Natural killer cell (primary cell): ENCODE measurements at places on chromosomes 5 and 9. TPM values are rescaled to one million over a fixed set of nuclear protein-coding genes. Genes with fewer than 3 reads are reported as not detected.

DNA sequence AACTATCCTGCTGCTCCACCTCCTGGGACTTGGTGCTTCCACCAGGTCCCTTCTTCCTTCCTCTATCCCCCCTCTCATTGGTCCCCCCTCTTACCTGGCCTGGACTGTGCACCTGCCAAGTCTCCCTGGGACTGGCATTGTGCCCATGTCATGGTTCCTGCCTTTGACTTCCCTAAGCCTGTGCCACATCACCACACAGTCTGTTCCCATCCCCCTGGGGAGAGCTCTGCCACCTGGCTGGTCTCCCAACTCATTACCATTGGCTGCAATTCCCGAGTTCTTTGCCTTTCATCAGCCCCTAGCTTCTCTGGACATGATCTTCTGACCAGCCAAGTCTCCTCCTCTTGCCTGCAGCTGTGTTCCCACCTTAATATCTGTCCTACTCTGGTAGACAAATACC lies 180.3 kb downstream of the SREK1 start:
- no peak overlapping the region for H3K4me3 ChIP-seq
- no peak for DNase-seq
- H3K27me3 ChIP-seq, result no peaks in the 10 kb centered on the region
- no peak overlapping the region for H3K27ac ChIP-seq
- no peaks in the 10 kb centered on the region for H3K36me3 ChIP-seq

DNA sequence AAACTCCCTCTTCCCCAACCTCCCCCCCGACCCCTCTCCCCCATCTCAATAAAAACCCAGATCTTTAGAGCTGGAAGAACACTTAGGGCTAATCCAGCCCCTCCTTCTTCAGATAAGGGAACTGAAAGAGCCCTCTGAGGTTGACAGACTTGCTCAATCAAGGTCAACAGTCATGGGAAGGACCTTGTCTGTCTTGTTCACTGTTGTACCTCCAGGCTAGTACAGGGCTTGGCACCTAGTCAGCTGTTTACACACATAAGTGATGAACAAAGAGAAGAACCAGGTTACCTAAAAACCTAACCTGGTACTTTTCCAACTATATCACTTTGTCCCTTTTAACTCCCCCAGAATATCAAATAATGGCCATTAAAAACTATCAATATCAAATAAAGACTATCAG lies 2.4 kb downstream of the TTC39B start:
- peaks cover 30% of the 10 kb centered on the region for H3K4me1 ChIP-seq
- H3K27me3 ChIP-seq, result no peaks in the 10 kb centered on the region
- no peak for DNase-seq
- H3K27ac ChIP-seq, result no peak overlapping the region
- no peaks in the 10 kb centered on the region for H3K36me3 ChIP-seq

- DNase-seq, result no peak
- H3K27ac ChIP-seq, result no peak overlapping the region
- no peaks in the 10 kb centered on the region for H3K27me3 ChIP-seq
- no peaks in the 10 kb centered on the region for H3K36me3 ChIP-seq
- no peak overlapping the region for H3K4me3 ChIP-seq
Measured at GRCh38 chr9:110213413-110214044, 5.6 kb upstream of the C9orf152 start.

DNA sequence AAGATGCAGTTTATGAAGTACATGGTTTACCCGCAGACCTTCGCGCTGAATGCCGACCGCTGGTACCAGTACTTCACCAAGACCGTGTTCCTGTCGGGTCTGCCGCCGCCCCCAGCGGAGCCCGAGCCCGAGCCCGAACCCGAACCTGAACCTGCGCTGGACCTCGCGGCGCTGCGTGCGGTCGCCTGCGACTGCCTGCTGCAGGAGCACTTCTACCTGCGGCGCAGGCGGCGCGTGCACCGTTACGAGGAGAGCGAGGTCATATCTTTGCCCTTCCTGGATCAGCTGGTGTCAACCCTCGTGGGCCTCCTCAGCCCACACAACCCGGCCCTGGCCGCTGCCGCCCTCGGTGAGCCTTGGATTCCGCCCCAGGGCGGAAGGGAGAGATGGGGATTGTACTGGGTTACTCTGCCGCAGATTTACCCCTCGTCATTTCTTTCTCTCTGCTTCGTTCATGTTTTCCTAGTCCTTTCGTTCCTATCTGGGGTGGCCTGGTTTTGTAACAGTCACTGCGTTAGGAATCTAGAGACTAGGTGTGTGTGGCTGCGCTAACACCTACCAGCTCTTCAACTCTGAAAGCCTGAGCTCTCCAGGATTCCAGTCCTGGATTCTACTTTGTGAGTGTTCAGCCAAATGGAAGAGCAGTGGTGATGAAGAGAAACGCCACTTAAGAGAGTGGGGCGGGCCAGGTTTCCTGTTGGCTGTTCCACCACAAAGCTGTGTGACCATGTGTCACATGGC lies 638 bp downstream of the MRPS30 start:
- DNase-seq, result peak; percentile 64
- no peaks in the 10 kb centered on the region for H3K27me3 ChIP-seq
- H3K36me3 ChIP-seq, result peaks cover 28% of the 10 kb centered on the region

DNA sequence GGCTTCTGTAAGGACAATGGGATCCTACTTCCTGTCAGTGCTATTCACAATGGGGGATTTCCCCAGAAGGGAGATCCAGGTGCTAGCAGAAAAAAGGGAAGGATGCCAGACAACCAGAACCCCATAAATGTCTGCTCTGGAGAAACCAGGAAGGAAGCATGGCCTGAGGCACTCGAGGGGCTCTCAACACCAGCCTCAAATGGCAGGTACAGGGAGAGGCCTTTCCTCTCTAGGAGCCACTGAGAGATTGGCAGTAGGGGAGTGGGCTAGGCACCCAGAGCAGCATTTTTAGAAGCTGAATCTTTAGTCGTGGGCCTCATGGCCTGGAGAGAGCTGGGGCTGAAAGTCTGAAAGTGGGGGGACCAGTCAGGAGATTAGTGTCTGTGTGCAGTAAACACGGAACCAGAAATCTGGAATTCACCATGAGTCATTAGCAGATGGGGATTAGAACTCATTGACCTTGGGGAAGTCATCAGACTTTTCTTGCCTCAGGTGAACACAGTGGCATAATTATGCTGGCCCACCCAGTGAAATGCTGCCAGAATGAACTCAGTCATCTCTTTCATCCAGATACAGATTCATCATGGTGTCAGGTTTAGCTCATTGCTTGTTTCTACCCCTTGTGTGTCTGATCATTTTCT lies 28.3 kb downstream of the ARHGEF28 start:
- H3K4me3 ChIP-seq, result no peak overlapping the region
- H3K27me3 ChIP-seq, result no peaks in the 10 kb centered on the region
- no peak for DNase-seq
- H3K27ac ChIP-seq, result no peak overlapping the region
- no peaks in the 10 kb centered on the region for H3K4me1 ChIP-seq

- no peaks in the 10 kb centered on the region for H3K36me3 ChIP-seq
- no peaks in the 10 kb centered on the region for H3K27me3 ChIP-seq
- H3K4me3 ChIP-seq, result no peak overlapping the region
- no peaks in the 10 kb centered on the region for H3K4me1 ChIP-seq
- no peak overlapping the region for H3K27ac ChIP-seq
Measured at GRCh38 chr9:130824643-130825350, 10.3 kb upstream of the ABL1 start.

DNA sequence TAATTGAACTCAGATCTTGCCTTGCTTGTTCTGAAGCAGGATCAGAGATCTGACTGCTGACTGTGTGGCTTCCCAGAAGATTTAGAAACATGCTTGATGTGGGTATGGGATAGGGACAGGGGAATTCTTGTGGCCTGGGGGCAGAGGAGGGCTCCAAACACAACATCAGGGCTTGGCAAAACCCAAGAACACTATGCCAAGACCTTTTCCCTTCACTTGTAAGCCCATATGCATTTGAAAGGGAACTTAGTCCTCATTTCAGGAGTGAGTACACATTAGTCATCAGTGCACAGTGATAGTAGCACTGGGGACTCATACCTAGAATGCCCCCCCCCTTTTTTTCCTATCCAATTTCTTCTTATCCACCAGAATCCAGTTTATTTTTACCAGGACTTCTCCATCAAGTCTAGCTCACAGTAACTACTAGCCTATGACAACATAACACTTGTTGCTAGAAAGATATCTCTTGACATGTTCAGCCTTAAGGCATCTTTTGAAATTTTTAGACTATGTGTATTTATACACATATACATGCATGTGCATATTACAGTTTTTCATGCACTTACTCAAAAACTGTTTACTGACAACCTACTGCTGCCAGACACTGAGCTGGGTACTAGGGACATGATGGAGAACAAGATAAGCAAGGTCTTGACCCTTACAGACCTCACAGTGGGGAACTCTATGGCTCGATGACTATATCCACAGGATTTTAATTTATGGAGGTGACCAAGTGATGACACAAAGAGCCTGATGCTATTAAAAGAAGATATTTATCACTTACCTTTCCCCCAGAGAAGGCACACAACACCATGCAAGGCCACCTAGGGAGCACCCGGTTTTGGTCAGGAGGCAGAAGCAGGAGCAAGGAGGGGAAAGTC lies 158.3 kb upstream of the MAP3K1 start:
- no peaks in the 10 kb centered on the region for H3K4me1 ChIP-seq
- no peak overlapping the region for H3K27ac ChIP-seq
- no peak for DNase-seq
- H3K36me3 ChIP-seq, result no peaks in the 10 kb centered on the region

- H3K4me1 ChIP-seq, result no peaks in the 10 kb centered on the region
- no peak overlapping the region for H3K27ac ChIP-seq
- H3K4me3 ChIP-seq, result no peak overlapping the region
- H3K36me3 ChIP-seq, result no peaks in the 10 kb centered on the region
- DNase-seq, result no peak
- no peaks in the 10 kb centered on the region for H3K27me3 ChIP-seq
Measured at GRCh38 chr5:147892696-147893296, 13.5 kb downstream of the C5orf46 start.

- H3K4me3 ChIP-seq, result no peak overlapping the region
- no peaks in the 10 kb centered on the region for H3K4me1 ChIP-seq
- H3K36me3 ChIP-seq, result peaks cover 8% of the 10 kb centered on the region
- H3K27ac ChIP-seq, result no peak overlapping the region
Measured at GRCh38 chr9:123027517-123027916, 6.0 kb upstream of the GPR21 start.

- H3K36me3 ChIP-seq, result no peaks in the 10 kb centered on the region
- H3K27ac ChIP-seq, result no peak overlapping the region
- no peak for DNase-seq
Measured at GRCh38 chr5:90017239-90017638, 392.3 kb downstream of the CETN3 start.

GRCh38 chr5:161342886-161343285 lies 203.6 kb downstream of the GABRB2 start:
- no peak overlapping the region for H3K4me3 ChIP-seq
- H3K36me3 ChIP-seq, result no peaks in the 10 kb centered on the region
- H3K27ac ChIP-seq, result no peak overlapping the region

- no peaks in the 10 kb centered on the region for H3K36me3 ChIP-seq
- H3K4me3 ChIP-seq, result no peak overlapping the region
- no peaks in the 10 kb centered on the region for H3K27me3 ChIP-seq
- DNase-seq, result no peak
- no peaks in the 10 kb centered on the region for H3K4me1 ChIP-seq
Measured at GRCh38 chr9:98288881-98289280, 33.4 kb upstream of the TBC1D2 start.

DNA sequence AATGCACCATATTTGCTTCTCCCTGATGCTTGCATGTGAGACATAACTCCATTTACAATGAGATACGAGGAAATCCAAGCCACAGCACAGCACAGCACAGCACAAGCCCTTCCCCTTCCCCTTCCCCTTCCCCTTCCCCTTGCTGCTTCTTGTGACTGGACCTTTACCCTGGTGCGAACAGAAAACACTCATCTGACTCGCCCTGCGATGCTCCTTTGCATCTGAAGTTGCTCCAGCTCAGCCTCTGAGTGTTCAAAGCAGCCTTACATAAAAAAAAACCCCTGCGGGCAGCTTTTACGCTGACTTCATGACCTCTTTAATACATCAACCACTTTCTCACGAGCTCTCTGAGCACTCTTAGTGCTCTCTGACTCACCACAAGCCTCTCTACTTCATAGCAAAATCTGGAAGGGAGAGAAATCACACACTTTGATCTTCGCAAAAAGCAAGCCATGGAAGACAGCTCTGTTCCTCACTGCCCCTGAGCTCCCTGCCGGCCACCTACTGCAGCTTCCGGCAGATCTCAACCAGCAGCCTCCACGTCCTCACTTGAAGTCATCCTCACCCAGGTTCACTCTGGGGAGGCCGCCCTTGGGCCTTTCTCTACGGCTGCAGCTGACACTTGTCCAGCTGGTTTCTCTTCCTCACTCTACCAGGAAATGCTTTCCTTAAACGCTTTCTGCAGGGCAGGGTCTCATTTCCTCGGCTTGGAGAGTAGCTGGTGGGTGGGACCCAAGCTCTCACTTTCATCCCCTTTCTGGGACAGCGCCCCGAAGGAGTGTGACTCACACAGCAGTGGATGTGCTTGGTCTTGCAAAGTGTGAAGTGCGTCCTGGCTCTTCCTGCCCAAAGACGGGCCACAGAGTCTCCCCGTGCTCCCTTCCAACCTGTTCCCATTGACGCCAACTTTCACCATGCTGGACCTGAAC lies 5.3 kb downstream of the SLC34A1 start:
- no peaks in the 10 kb centered on the region for H3K27me3 ChIP-seq
- peaks cover 70% of the 10 kb centered on the region for H3K4me1 ChIP-seq
- H3K27ac ChIP-seq, result peak overlapping the region; percentile 79
- H3K36me3 ChIP-seq, result no peaks in the 10 kb centered on the region
- H3K4me3 ChIP-seq, result no peak overlapping the region

DNA sequence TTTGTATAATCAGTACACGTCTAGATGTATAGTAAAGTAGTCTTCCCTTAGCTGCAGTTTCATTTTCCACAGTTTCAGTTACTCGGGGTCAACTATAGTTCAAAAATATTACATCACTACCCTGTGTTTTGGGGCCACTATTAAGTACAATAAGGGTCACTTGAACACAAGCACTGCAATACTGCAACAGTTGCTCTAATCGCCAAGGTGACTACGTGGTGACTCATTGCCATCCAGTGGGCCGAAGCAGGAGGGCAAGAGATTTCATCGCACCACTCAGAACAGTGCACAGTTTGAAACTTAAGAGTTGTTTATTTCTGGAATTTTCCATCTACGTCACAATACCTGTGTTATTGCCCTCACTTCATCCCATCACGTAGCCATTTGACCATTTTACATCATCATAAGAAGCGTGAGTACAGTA lies at the start of gene ARL14EPL:
ARL14EPL (plus strand) TSS at position 379 of the 424 bp plus-strand sequence. CDS start 18,994 bp downstream, outside the sequence.
- no peak within 1 kb of the TSS for H3K4me3 ChIP-seq
- H3K36me3 ChIP-seq, result no peaks in the 10 kb centered on the region
- DNase-seq, result no peak
- no peaks in the 10 kb centered on the region for H3K27me3 ChIP-seq
- H3K4me1 ChIP-seq, result peaks cover 4% of the 10 kb centered on the region

GRCh38 chr9:81598123-81598497 lies 91.2 kb downstream of the TLE1 start:
- H3K27me3 ChIP-seq, result no peaks in the 10 kb centered on the region
- H3K36me3 ChIP-seq, result peaks cover 6% of the 10 kb centered on the region
- no peak for DNase-seq

The SLC2A8 gene
- total RNA-seq, result 30.6 TPM

The CER1 gene
- not detected for total RNA-seq

The CLK4 gene
- total RNA-seq, result 71.2 TPM

The TMOD1 gene
- 1.9 TPM for total RNA-seq

The SLC23A1 gene
- not detected for total RNA-seq
